ENCODE measurements at places on chromosomes 7 and 10. TPM values are rescaled to one million over a fixed set of nuclear protein-coding genes. Genes with fewer than 3 reads are reported as not detected.

TRIM73 gene
- total RNA-seq: 0.48 TPM

ZNF365 gene
- 4.7 TPM for total RNA-seq

COL13A1 gene
- total RNA-seq: 1.7 TPM

SYNPO2L gene
- not detected for total RNA-seq

PTF1A gene
- total RNA-seq: not detected

AEBP1 gene
- 81.1 TPM for total RNA-seq

FLNC gene
- total RNA-seq: 243 TPM

PRSS2 gene
- not detected for total RNA-seq

SLC13A1 gene
- total RNA-seq: not detected

NOS3 gene
- 3.1 TPM for total RNA-seq

C10orf62 gene
- total RNA-seq: not detected

KMT2C gene
- total RNA-seq: 29.0 TPM

EPO gene
- not detected for total RNA-seq

TUBB8 gene
- total RNA-seq: not detected

TMEM168 gene
- total RNA-seq: 20.1 TPM

AOAH gene
- total RNA-seq: 4.4 TPM

Measured in kidney epithelial cell (primary cell).